Stimulated activated naive CD4-positive, alpha-beta T cell treated with Interleukin-2 at 50 U/mL for 16 hours (primary cell): ENCODE measurements at places on chromosomes 6 and 20.

- no peak for DNase-seq
These were observed 477.4 kb upstream of the HTR1E start for GRCh38 chr6:86459978-86460377.

- no peak for DNase-seq
These were observed 17.5 kb downstream of the SRC start for GRCh38 chr20:37363221-37364012.

GRCh38 chr6:6287415-6287814 is 33.0 kb downstream of the F13A1 start:
- no peak for DNase-seq

GRCh38 chr6:16846399-16846778 is 85.1 kb upstream of the ATXN1 start:
- no peak for DNase-seq

DNA sequence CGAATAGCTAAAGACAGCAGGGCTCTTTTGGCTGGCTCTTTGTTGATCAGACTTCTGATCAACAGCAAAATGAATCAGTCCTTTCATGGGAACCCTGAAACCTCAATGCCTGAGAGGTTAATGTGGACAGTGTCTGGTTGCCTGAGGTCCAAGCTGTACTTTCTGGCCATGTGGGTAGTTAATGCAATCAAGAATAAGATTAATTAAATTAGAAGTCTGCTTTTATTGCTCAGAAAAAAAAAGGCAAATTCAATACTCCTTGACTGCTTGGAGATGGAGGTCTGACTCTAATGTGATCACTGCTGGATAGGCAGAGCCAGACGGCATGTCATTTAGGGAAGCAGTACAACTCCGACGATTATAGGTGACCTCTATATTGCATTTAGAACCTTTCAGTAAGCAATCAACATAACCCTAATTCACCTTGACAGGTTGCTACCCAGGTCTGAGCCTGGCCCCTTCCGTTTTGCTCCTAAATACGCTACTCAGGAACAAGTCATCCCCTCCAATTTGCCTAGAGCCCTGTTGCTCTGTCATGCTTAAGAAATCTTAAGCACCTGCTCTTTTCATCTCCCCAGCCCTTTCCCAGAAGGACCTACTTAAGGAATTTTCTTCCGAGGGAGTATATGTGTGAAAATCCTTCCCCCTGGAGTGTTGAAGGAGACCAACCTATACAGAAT is 370.0 kb upstream of the SPTLC3 start:
- no peak for DNase-seq

GRCh38 chr20:17503301-17504065 is 27.7 kb downstream of the BFSP1 start:
- no peak for DNase-seq

DNA sequence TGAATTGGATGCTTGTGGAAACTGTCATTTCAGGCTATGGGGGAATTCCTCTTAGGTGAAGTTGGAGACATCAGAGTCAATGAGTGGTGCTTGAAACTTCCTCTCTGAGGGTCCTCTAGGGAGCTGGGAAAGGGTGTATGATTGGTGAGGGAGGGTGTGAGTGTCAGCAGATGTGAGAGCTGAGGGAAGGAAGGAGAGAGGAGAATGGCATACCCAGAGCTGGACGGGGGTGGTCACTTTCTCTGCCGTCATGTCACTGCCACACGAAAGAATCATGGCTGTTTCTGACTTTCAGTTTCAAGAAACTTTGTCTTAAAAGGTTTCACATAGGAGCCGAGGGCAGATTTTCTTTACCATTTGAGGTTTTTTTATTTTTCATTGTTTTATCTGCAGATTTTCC is 50.3 kb downstream of the DEK start:
- DNase-seq: no peak

DNA sequence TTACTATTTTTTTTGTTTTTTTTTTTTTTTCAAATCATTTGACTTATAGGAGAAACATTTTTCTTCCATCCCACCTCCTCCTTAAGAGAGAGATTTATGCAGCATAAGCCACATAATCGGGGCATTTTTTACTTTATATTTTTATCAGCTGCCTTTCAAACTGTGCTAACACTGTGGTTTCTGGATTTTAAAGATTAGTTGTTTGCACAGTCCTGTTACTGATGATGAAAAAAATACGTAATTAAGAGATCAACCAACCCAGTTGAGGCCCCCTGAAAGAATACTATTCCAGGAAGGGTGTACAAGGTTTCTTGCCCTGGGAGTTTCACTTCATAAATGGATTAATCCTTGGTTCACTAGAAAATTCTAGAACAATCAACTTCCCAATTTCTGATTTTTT is 68.3 kb downstream of the MMS22L start:
- no peak for DNase-seq

DNA sequence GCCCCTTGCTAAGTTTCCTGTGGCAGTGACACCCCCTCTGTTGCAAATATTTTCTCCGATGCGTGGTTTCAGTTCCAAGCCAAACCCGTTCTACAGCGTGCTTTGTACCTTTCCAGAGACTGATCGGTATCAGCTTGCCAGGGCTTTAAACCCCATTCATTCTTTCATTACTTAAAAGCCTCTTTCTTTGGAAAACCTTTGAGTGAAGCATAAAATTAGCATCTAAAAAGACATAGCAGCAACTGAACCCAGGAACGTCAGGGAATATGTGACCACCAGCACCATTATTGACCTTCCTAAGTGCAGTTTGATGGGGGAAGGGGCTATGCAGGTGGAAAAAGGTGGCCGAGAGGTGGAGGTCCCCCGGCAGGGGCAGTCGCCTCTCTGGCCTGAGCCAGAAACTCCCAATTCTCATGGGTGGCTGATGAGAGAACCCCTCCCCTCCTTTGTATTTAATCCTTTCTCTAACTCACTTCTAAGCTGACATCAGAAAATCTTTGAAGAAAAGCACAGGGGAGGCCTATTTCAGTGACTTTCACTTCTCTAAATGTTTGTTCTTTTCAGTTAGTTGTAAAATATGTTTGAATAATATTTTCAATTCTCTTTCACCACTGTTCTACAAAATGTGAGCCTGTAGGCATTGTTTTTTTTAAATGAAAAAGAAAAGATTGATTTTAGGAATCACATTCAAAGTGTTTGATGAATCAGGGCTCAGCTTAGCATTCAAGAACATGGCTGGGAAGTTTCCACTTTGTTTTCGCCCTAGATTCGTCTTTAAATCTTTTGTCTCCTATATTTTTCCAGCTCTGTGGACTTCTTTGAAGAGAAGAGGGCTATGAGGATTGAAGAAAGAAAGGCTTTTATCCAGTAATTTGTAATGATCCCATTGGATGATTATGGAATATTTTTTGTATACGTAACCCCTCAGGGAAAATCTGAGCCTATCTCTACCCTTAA is 89.2 kb downstream of the RSPH3 start:
- no peak for DNase-seq

DNA sequence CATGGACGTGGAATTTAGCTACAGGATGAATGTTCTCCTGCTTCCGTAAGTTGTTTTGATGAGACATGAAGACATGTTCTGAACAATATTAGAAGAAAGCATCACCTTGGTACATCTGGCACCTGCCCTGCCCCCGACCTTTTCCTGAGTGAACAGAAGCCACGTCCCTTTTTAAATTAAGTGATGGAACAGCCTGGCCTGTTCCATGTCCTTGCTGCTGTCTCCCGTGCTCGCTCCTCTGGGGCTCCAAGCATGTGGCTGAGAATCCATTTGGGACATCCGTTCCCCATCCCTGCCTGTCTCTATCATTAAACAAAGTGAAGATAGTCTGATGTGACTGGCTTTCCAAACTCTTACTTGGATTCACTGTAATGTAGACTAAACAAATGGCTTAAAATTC is 36.4 kb downstream of the ERMARD start:
- DNase-seq: no peak

- DNase-seq: no peak
These were observed 968.7 kb upstream of the ADGRB3 start for GRCh38 chr6:67666177-67666964.

DNA sequence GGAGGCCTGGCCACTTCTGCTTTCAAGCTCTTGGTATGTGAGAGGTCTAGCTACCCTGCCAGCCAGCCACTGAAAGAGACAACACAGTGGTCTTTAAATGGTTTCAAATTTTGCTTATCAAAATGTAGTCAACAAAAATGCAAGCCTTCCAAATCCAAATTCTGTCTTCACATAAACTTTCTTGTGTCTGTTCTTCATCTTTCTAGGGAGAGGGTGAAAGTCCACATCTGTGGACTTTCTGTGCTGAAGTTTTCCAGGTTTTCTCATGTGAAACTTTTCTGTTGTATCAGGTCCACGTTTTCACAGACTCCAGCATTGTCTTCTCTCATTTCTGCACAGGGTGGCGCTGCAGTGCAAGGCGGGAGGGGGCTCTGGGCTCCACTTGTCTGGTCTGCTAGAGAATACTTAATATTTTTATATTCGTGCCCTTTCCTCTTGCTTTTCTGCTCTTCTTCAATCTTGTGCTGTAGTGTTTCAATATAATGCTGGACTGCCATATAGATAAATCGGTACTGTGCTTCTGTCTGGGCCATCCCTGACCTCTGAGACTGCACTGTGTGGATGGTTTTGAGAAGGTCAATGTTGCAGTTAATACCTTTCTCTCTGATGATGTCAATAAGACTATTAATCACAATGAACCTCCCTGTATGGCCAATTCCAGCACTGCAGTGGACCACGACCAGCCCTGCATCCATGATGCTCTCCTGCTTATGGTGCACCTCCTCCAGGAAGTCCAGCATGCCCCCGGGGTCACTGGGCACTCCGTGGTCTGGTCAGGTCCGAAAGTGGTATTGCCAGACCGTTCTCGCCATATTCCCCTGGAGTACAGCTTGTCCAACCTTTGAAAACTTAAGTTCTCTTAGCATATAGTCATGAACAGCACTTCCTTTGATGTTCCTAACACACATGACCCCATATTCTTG is 161.6 kb upstream of the TNFAIP3 start:
- DNase-seq: peak; percentile 59

GRCh38 chr6:77019081-77019480 is 444.2 kb downstream of the HTR1B start:
- no peak for DNase-seq

DNA sequence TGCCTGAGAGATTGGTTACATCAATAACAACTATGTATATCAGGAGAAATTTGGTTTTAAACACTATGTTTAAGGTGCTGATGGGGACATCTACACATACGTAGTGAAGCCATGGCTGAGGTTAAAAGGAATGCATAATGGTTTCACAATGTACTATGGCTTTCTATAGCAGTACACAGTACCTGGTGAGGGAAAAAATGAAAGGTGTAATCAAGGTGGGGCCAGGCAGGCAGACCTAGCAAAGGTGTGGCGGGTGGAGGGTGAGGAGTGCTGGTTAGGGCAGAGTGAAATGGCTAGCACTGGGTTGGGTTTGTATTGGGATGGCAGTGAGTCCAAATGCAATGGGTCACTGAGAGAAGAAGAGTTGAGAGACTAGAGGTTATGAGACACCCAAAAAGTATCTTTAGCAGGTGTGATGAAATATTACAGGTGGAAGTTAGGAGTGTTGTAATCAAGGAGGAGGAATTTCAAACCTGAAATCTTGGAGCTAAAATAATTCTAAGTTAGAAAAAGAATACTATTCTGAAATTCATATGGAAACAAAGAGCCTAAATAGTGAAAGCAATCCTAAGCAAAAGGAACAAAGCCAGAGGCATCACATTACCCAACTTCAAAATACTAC is 22.3 kb downstream of the PAQR8 start:
- DNase-seq: no peak

DNA sequence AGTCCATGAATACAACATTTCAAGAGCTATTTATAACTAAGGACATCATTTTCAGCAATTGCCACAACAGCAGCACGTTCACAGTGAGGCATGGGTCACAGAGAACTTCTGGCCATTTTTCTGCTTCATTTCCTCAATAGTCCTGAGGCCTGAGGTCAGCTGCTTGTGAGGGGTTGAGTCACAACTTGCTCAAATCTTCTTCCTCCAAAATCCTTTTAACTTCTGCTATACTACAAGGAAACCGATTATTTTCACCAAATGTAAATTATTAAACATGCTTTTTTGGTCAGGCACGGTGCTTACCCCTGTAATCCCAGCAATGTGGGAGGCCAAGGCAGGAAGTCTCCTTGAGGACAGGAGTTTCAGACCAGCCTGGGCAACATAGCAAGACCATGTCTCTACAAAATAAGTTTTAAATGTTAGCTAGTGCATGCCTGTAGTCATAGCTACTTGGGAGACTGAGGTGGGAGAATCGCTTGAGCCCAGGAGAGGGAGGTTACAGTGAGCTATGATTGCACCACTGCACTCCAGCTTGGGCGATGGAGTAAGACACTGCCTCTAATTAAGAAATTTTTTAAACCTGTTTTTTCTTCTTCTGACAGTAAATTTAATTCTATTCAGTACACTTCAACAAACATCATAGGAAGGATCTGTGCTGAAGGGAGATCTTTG is 11.1 kb upstream of the SLC16A10 start:
- no peak for DNase-seq

- DNase-seq: no peak
These were observed 40.8 kb downstream of the IYD start for GRCh38 chr6:150409576-150410066.

GRCh38 chr6:15395087-15395486 is 149.2 kb downstream of the JARID2 start:
- DNase-seq: no peak

DNA sequence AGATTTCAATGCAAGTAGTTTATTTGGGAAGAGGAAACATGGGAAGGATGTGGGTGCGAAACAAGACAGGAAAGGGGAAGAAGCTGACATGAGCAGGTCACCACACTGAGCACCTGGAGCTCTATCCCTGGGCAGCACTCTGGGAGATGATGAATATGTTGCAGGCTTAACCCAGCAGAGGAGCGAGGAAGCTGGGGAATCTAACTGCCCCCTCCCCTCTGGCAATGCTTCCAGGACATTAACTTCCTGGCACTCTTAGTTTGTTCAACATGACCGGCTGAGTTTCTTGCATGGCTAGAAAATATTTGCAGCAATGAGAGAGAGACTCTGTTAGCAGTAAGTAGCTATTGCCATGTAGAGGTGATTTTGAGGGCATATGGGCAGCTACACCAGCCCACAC is 4.9 kb upstream of the ADA start:
- no peak for DNase-seq

GRCh38 chr20:37567671-37568588 is 40.3 kb upstream of the BLCAP start:
- DNase-seq: no peak

GRCh38 chr20:21322083-21322710 is 19.1 kb downstream of the XRN2 start:
- no peak for DNase-seq

- no peak for DNase-seq
These were observed 179.2 kb upstream of the BMP2 start for GRCh38 chr20:6588296-6588695.

- no peak for DNase-seq
These were observed 1.6 kb downstream of the LRRC1 start for GRCh38 chr6:53796451-53796780.
